ENCODE measurements at places on chromosomes 12 and 14.

DNA sequence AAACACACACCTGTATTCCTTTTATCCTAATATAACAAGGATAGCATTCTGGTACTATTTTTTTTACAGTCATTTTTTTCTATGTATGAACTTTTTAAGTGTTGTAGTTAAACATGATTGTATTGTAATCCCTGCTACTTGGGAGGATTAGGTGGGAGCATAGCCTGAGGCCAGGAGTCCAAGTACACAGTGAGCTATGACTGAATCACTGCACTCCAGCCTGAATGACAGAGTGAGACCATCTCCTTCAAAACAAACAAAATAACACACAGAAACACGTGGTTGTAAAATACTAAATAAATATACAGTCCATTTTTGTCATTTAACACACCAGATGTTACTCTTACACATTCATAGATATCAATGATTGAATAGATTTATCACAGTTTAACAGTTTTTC is 56.9 kb downstream of the MAP4K5 start:
- no peak for DNase-seq

DNA sequence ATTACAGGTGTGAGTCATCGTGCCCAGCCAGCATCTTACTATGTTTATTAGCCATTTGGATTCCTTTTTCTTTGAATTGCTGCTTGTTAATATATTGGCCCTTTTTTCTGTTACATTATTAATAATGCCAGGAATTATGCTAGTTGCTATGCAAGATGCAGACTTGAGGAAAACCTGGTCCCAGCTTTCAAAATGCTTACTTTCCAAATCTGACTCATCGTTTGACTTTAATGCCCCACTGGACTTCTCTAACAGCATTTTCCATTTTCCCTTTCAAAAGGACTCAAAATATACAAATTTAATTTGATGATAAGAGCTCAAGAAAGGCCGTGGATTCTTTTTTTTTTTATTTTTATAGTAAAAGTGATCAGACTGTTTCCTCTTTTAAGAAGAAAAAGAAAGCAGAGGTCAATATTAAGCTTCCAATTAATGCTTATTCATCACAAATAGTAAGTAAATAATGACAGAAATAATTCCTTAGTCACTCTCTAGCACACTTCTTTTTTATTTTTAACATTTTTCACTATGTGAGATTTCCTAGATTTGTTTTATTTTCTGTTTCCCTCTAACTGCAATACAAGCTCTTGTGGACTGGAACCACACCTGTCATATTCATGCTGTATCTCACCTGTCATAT is 146.1 kb upstream of the FGD4 start:
- DNase-seq = no peak

- DNase-seq = no peak
Measured at GRCh38 chr14:90034835-90035525, 26.8 kb upstream of the KCNK13 start.

GRCh38 chr12:52086366-52086765 is 6.9 kb downstream of the SMIM41 start:
- no peak for DNase-seq

GRCh38 chr12:107990325-107990724 is 138.8 kb upstream of the WSCD2 start:
- peak; percentile 58 for DNase-seq

DNA sequence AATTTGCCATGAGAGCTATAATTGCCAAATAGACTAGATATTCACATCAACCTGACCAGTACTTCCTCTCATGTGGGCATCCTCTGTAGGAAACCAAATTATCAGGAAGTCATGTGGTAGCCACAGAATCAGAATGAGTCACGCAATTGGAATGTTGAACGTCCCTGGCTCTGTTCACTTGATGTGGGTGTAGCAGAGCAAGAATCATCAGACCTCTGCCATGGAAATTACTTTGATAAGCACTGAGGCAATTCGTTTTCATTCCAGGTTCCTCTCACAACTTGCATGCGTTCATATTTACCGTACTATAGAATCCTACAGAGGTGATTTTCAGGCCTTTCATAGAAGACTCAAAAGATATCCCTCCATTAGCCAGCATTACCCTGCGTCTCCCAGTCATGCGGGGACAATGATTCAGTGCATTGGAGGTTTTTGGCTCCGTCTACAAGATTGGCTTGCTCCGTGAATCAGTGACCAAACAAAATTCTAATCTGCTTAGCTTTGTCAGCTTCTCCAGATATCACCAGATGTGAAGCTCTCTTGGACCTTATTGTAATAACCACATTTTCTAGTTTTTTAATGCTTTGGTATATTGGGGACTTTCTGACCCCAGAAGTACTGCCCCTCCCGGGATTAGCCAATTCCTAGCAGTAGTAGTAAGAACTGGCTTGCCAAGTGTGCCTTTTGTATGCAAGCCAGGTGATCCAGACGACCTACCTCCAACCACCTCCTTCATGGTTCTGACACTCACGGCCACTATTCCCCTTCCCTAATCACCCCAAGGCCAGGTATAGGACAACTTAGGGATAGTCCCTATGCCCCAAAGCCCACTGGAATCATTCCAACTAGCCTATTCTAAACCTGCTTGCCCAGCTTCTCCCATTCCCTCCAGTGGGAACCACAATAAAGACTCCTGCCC is 133.4 kb downstream of the KICS2 start:
- DNase-seq = no peak

DNA sequence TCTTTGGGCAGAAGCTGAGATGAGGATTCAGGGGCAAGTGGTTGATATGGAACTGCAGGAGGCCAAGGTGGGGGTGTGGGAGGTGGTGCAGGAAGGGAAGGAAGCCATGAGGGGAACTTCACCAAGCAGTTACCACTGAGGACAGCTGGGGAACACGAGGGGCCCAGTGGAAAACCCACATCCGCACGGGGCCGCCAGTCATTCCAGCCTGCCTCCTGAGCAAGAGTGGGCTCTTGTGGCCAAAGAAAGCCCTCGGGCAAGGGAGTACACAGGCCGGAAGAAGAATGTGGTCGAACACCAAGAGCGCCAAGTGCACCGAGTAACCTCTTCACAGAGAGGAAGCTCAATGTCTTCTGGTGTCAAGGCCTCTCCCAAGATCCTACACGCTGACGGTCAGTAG is 252.2 kb upstream of the FOXN3 start:
- DNase-seq = no peak

GRCh38 chr12:49129332-49130150 is 1.7 kb downstream of the TUBA1B start:
- no peak for DNase-seq

- no peak for DNase-seq
Measured at GRCh38 chr12:2779281-2779680, 15.5 kb upstream of the FKBP4 start.

GRCh38 chr14:23071921-23072539 is 14.7 kb upstream of the CDH24 start:
- no peak for DNase-seq

- DNase-seq = no peak
Measured at GRCh38 chr14:68396461-68396860, 396.4 kb downstream of the ZFP36L1 start.

- DNase-seq = no peak
Measured at GRCh38 chr14:77457115-77457521, 283 bp downstream of the VIPAS39 start.

DNA sequence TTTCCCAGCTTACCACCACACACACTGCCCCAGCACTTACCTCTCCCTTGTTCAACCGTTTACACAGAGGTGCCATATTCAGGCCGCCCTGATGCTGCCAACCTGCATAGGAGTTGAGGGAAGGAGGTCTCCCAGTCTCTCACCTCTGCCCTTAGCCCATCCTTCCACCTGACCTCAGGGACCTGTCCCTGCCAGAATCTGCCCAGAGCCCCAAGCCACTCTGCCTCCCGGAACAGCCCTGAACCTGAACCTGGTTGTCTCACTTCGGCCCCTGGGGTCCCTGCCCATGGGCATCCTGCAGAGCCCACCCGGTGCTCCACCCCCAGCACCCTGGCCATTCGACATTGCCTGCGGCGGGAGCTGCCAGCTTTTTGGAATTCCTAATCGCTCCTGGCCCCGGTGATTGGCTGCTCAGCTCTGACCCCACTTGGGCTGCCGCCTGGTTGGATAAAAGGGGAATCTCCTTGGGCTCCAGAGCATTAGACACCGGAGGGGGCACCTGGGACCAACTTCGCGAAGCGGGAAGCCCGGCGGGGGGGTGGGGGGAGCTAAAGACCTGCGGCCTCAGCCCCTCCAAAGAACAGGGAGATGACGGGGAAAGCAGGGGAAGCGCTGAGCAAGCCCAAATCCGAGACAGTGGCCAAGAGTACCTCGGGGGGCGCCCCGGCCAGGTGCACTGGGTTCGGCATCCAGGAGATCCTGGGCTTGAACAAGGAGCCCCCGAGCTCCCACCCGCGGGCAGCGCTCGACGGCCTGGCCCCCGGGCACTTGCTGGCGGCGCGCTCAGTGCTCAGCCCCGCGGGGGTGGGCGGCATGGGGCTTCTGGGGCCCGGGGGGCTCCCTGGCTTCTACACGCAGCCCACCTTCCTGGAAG is at the start of gene VSX2:
Gene VSX2, plus strand, starts transcription at position 476 of the 874 bp plus-strand sequence. Its CDS starts 113 bp downstream, at position 589.
- DNase-seq = no peak

GRCh38 chr12:83865431-83865830 is 1047.2 kb downstream of the SLC6A15 start:
- DNase-seq = no peak

- no peak for DNase-seq
Measured at GRCh38 chr14:67373347-67373746, 13.2 kb downstream of the EIF2S1 start.

DNA sequence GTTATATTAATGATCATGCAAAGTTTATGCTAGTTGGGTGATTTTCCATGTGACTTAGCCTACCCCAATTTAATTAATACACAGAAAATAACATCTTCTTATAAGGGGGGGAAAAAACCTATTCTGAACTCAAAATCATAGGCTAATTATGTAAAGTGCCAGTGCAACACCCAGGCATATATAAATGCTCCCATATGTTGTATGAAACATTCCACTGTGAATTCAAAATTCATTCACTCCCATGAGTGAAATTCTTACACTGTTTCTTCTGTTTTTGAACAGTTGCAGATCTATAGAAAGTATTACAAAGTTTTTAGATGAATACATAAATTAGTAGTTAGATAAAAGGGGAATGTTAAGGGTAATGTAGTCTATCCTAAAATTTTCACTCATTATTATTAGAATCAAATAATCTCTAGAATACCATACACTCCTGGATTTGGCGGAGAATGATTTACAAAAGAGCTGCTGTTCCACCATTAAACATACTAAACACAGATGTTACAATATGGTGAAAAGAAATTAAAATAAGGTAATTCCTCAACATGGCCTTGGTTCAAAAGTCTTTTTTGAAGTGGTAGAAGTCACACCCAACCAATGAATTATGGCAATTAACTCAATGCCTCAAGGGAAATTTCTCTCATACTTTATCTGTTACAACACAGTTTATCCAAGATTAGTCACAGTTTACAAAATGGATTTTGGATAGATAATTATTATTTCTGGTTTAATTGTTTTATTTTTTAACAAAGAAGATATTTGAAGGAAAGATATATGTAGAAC is 454.1 kb upstream of the FLRT2 start:
- DNase-seq = no peak

- DNase-seq = peak; percentile 28
Measured at GRCh38 chr14:103408491-103409155, 23.4 kb downstream of the MARK3 start.

DNA sequence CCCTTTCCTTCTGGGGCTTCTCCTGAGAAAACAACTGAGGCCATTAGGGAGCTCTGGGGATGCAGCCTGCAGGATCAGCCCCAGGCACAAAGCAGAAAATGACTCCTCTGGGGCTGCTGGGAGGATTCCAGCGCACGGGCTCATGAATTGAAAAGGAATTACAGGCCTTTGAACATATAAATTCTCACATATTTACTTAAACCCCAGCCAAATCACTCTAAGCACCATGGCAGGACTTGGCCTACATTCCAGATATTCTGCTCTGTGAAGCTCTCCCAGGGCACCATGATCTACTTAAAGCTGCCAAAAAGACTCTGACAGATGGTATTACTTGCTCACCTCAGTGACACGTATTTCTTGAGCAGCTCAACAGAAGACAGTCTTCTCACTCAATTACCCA is 87.2 kb downstream of the ZFC3H1 start:
- no peak for DNase-seq

DNA sequence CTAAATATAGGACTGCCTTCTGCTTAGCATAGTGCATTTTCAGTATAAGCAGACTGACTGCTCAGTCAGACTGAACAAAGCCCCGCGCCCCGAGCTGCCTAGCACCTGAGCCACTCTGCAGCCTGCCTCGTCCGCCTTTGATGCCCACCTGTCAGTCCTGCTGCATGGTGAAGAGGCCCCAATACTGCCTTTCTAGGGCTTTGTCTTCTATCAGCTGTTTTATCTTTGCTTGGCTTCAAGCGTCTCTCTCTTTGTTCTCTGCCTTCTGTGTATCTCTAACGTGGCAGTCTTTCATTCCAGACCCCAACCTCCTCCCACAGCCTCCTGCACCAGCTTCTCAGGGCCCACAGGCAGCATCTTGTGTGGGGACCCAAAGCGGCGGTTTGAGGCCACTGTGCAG is 1001.0 kb downstream of the VRK1 start:
- DNase-seq = no peak

- no peak for DNase-seq
Measured at GRCh38 chr12:77728018-77728417, 102.7 kb upstream of the NAV3 start.

DNA sequence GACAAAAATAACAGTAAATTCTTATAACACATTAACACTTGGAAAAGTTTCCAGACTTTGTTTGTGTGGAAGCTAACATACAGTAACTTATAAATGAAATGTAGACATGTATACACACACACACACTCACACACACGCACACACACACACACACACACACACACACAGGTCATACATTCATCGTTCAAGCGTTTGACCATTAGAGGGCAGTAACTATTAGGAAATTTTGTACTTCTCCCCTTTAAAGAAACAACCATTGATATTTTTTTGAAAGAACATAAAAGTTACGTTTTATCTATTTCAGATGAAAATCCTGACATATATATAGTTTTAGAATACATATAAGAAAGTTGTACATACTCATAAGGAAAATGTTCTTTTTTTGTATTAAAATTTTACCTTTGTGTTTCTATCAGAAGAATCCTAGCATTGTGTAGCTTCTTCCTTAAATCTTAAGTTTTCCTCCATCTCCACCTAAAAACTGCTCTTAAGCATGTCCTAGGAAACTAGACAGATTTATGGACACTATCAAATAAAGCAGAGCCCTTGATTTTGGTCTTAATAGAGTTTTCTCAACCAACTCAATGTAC is 29.0 kb downstream of the PTPRQ start:
- DNase-seq = peak; percentile 20

- no peak for DNase-seq
Measured at GRCh38 chr12:65505386-65506121, 227.1 kb downstream of the MSRB3 start.

DNA sequence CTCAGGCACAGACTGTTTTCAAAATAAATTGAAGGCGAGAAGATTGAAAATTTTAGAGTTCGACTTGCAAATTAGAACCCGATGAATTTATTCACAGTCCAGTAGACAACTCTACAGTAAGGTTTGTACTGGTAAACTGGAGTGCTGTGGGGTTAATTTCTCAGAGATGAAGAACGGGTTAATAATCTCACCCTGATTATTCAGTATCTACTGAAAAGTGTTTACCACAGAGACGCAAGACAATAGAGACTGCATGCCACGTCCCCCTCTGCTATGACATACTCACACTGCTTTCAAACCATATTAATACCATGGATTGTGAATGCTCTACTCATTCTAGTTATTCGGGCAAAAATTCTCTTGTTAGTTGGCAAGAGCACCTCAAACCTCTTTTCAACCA is 36.1 kb downstream of the CFL2 start:
- DNase-seq = no peak

GRCh38 chr14:23537351-23538049 is 14.1 kb downstream of the ZFHX2 start:
- DNase-seq = no peak

GRCh38 chr12:67714648-67715047 is 66.1 kb downstream of the DYRK2 start:
- no peak for DNase-seq

- DNase-seq = no peak
Measured at GRCh38 chr12:117380083-117380482, 18.7 kb upstream of the NOS1 start.
